ENCODE measurements at places on chromosomes 5 and 9.

- peak; percentile 75 for DNase-seq
These were observed 568.1 kb upstream of the WWC1 start for GRCh38 chr5:167723254-167723871.

DNA sequence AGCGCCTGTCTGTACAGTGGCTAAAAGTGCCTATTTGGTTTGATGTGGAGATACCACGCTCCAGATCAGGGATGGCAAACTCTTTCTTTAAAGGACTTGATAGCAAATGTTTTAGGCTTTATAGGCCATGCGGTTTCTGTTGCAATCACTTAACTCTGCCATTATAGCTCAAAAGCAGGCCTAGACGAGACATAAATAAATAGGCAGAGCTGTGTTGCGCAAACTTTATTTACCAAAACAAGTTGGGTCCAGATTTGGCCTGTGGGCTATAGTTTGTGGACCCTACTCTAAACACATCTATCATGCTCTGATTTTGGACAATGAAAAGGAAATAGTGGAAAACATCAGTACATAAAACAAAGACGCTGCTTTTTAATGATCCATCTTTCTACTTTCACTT is 79.2 kb downstream of the PTCH1 start:
- DNase-seq: no peak

- no peak for DNase-seq
These were observed 67.7 kb upstream of the LMX1B start for GRCh38 chr9:126546036-126546435.

GRCh38 chr9:83999141-83999918 is 18.7 kb downstream of the RMI1 start:
- no peak for DNase-seq

DNA sequence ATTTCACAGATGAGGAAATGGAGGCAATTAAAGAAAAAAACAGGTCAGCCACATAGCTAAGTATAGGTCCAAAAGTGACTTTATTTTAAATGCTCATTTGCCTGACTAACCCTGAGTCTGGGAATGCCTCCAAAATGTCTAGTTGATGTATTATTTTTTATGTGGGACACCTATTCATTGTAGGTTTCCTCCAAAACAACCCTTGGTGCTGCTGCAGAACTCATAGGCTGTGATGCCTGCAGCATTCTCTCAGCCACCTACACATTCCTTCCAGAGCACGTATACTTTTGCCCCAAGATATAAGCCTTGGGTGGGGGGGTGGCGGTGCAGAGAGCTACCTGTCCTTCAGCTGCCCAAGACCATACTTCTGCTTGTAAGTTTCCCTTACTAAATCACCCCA is 77.4 kb downstream of the MSX2 start:
- no peak for DNase-seq

DNA sequence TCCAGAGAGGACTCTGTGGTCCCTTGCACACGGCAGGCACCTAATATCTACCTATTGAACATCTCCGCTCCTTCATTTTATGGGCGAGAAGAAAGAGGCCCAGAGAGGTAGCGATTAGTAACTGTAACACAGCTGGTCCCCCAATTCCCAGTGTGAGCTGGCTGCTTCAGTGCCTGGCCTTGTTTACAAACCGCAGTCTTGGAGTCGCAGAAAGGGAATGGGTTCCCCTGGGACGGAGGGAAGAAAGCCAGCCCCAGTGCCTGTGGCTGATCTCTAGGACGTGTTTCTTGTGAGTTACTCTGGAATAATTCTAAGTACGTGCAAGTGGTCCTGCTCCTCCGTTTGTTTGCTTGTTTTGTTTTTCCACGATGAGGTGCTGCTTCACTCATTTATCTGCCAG is 52.0 kb downstream of the CFAP77 start:
- DNase-seq: no peak

DNA sequence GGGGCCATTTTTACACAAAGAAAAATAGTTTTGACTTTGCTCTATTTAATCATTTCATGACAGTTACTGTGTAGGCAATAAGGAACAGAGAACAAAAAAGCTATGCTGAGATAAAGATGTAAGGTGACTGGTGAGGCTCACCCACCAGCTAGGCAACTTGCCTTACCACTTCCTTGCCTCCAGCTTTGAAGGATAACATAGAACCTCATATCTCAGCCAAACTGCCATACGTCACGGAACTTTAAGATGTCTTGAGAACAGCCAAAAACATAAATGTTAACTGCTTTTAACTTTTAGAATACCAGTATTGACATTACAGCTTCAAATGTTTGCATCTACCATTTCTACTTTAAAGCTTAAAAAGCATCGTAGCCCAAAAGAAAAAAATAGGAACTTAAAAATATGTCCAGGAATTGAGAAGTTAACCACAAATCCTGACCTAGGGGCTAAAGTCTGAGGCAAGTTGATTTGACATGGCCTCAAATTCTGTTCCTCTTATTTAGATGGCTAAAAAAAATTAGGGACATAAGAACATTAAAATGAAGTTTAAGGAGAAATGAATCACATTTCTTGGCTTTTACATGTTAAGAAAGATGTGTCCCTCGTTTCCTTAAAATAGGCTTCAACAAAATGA is 7.7 kb upstream of the GCNT4 start:
- DNase-seq: no peak

DNA sequence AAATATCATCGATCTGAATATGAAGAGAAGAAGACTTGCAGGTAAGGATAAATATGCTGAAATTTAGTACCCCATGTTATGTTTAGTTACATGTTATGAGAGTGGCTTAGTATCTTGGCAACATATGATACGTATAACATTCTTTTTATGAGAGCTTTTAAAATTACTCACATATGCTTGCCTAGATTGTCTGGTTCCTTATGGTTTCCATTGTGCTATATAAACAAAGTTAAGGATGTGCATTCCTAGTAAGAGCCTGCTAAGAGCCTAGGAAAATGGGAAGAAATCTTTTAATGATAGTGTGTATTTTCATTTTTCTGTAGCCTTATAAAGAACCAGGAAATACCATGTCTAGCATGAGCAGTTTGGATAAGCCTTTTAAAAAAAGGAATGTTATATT is 112.0 kb upstream of the KCNN2 start:
- no peak for DNase-seq

DNA sequence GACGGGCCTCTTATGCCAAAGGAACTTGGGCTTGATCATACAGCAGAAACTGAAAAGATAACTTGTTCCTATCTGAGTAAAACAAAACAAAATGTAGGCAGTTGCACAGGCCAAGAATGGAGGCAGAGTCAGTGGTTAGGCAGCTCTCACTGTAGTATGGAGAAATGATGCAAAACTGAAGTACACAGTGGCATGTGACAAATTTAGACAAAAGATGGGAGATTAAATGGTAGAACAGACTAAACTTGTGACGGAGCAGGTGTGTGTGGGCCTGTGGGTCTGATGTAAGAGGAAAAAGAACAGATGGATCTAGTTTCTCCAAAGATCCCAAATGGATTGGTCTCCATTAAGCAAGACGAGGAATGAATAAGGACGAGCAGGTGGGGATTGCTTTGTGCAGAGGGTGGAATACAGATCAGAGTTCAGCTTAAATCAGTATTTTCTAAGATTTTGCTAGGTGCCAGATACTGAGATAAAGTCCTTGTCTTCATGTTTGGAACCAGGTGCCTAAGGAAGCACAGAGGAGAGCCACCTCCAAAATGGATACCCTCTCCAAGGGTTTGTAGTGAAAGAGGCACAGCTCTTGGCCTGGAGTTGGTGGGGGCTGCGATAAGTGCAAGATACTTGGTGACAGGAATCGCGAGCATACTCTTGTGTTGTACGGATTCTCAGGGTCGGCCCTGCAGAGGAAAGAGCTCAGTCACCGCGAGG is 722 bp upstream of the DCP2 start:
- DNase-seq: no peak

GRCh38 chr9:131631306-131631705 is 86.0 kb downstream of the PRRT1B start:
- no peak for DNase-seq

- no peak for DNase-seq
These were observed 397.6 kb downstream of the SEMA5A start for GRCh38 chr5:9148242-9148641.

DNA sequence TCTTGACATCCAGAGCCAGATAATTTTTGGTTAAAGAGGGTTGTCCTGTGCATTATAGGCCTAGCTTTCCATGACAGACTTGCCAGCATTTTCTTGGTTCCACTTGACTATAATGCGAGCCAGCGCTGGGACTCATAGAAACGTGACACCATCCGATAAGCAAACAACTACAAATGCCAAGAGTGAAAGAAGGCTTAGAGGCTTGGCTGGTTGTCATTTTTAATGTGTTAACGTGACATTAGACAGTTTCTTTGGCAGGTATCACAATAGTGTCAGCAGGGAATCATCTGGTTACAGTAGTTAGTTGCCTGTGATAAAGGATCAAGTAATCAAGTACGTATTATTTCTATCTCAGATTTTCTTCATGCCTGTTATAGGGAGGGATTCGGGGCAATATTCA is 20.0 kb upstream of the LIFR start:
- DNase-seq: no peak

DNA sequence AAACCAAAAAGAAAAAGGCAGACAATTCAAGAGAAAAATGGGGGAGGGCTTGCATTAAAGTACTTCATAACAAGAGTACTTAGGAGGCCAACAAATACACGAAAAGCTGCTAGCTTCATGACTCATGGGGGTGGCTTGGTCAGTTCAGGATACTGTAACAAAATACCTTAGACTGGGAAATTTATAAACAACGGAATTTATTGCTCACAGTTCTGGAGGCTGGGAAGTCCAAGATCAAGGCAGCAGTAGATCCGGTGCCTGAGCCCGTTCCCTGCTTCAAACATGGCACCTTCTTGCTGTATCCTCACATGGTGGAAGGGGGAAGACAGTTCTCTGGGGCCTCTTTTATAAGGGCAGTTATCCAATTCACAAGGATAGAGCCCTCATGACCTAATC is 111.4 kb downstream of the C9orf50 start:
- no peak for DNase-seq

- DNase-seq: no peak
These were observed 69.8 kb upstream of the RNU6ATAC start for GRCh38 chr9:134234001-134234660.

DNA sequence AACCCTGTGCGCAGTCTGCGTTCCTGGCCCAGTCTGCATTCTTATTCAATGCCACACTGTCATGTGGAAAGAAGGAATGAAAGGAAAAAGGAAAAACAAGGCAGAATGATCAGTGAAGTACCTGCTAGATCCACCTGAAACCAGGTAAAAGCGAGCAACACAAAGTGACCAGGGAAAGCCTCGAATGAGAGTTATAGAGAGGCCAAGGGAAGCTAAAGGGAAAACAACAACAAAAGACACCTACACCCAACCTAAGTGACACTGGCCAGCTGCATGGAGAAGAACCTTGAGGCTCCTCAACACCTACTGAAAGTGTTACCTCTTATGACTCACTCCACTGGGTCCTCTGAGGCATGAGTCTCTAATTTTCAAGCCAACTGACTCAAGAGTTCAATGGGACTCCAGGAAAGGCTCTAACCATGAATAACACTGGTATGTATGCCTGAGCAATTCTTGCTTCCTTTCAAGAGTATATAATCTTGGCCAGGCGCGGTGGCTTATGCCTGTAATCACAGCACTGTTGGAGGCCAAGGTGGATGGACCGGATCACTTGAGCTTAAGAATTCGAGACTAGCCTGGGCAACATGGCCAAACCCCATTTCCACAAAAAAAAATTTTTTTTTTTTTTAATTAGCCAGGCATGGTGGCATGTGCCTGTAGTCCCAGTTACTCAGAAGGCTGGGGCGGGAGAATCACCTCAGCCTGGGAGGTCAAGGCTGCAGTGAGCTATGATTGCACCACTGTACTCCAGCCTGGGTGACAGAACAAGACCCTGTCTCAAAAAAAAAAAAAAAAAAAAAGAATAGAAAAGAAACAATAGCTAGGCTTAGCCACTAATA is 29.0 kb downstream of the MTMR12 start:
- DNase-seq: no peak

- no peak for DNase-seq
These were observed 38.8 kb upstream of the RPL26L1 start for GRCh38 chr5:172920447-172920849.

GRCh38 chr9:127333221-127334064 is 63.5 kb upstream of the SLC2A8 start:
- DNase-seq: peak; percentile 80

- DNase-seq: no peak
These were observed 276.8 kb downstream of the ADAMTS6 start for GRCh38 chr5:65204966-65205365.

GRCh38 chr5:39453606-39454005 is 28.8 kb upstream of the DAB2 start:
- no peak for DNase-seq

- DNase-seq: no peak
These were observed 90.1 kb downstream of the ZFAND5 start for GRCh38 chr9:72274916-72275315.

- DNase-seq: no peak
These were observed 218.3 kb downstream of the MEF2C start for GRCh38 chr5:88664645-88665044.

GRCh38 chr9:18755263-18755662 is 277.7 kb downstream of the SAXO1 start:
- DNase-seq: no peak

DNA sequence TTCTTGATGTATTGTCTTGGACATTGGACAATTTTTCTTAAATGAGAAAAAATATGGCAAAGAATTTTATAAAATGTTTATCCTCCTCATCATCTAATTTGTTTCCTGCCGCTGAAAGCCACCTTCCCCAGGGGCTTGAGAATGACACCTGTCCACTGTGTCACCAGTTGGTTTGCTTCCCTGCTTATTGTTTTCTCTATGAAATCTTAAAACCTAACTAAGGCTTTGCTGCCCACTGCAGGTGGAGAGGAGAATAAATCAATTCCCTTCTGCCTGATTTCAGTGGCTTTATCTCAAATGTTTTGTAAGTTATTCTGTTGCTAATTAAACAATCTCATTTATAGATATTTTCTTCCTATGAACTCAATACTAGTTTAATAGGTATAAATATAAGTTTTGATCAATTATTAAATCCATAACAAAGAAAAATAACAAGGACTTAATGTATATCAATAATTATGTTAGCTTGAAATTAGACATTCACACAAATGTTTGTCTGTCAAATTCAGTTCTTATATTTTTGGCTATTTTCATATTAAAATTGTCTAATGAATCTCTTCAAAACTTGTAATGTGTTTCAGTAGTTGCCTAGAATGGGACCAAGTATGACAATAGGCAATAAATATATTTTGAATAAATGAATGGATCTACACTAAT is 822.5 kb downstream of the PTPRD start:
- peak; percentile 48 for DNase-seq

DNA sequence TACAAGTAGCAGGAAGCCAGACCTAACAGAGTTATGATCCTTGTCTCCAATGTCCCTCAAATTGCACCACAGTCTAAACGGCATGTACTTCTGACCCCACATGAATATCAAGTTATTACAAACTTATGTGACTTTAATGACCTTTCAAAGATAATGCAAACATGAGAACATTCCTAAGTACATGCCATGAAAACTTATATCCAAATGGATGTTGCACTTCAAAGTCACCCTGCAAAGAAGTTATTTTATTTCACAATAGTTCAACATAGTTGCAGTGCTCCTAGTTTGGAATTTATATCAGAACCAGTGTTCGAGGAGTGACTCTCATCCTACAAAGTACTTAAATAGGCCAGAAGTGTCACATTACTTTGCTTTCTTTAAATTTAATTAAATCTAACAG is 41.2 kb upstream of the ITGA1 start:
- no peak for DNase-seq

GRCh38 chr9:123483191-123483803 is 127.3 kb downstream of the CRB2 start:
- no peak for DNase-seq

- no peak for DNase-seq
These were observed 100.6 kb downstream of the KIAA0825 start for GRCh38 chr5:94517490-94518488.
